Activated T-cell treated with anti-CD3 and anti-CD28 coated beads, Interleukin-2, amount 50 U/mL, for 72 hours (primary cell): ENCODE measurements at places on chromosomes 5 and 9. TPM values are rescaled to one million over a fixed set of nuclear protein-coding genes. Genes with fewer than 3 reads are reported as not detected.

The BAG1 gene
- total RNA-seq: 52.5 TPM

The SPATA31D4 gene
- total RNA-seq: not detected

The RAB3C gene
- not detected for total RNA-seq

The CA9 gene
- 0.65 TPM for total RNA-seq

The TMEM252 gene
- total RNA-seq: not detected

The FOXI1 gene
- total RNA-seq: not detected

The ANKRD18B gene
- total RNA-seq: 1.9 TPM

The IFNB1 gene
- total RNA-seq: 0.58 TPM

The MEF2C gene
- total RNA-seq: 0.83 TPM

The PCDHGB1 gene
- not detected for total RNA-seq

The JAKMIP2 gene
- total RNA-seq: 6.3 TPM

The NUTM2G gene
- total RNA-seq: not detected

The PRDM9 gene
- not detected for total RNA-seq

The FAM169A gene
- total RNA-seq: 12.9 TPM

The BHMT2 gene
- not detected for total RNA-seq

The PAEP gene
- not detected for total RNA-seq

The HIGD2A gene
- total RNA-seq: 135 TPM

The IL13 gene
- total RNA-seq: 8.0 TPM

The FAM53C gene
- total RNA-seq: 39.1 TPM

The HAPLN1 gene
- total RNA-seq: not detected

The LCN15 gene
- not detected for total RNA-seq

The SLC1A3 gene
- 0.62 TPM for total RNA-seq

The EFNA5 gene
- total RNA-seq: not detected

The GABRA1 gene
- not detected for total RNA-seq

The MCTP1 gene
- total RNA-seq: 1.2 TPM

The CENPH gene
- total RNA-seq: 47.3 TPM

The DAB2IP gene
- total RNA-seq: 0.74 TPM

The IL12B gene
- total RNA-seq: not detected

The MLANA gene
- total RNA-seq: not detected

The TMC1 gene
- 0.43 TPM for total RNA-seq

The SLC34A3 gene
- 0.12 TPM for total RNA-seq

The ACTL7B gene
- 0.12 TPM for total RNA-seq

The ADGRD2 gene
- not detected for total RNA-seq

The S1PR3 gene
- total RNA-seq: 0.76 TPM

The CMYA5 gene
- 0.31 TPM for total RNA-seq

The CRHBP gene
- 0.67 TPM for total RNA-seq

The CDH9 gene
- not detected for total RNA-seq

The RAD23B gene
- total RNA-seq: 88.7 TPM

The C9orf153 gene
- total RNA-seq: 0.21 TPM

The CATSPER3 gene
- 1.1 TPM for total RNA-seq

The CDH6 gene
- total RNA-seq: not detected

The LECT2 gene
- not detected for total RNA-seq

The PLAC8L1 gene
- 0.42 TPM for total RNA-seq
